NCI-H526 treated with DMSO at 0.1 percent for 48 hours (cell line): ENCODE measurements at places on chromosomes 6 and 20.

DNA sequence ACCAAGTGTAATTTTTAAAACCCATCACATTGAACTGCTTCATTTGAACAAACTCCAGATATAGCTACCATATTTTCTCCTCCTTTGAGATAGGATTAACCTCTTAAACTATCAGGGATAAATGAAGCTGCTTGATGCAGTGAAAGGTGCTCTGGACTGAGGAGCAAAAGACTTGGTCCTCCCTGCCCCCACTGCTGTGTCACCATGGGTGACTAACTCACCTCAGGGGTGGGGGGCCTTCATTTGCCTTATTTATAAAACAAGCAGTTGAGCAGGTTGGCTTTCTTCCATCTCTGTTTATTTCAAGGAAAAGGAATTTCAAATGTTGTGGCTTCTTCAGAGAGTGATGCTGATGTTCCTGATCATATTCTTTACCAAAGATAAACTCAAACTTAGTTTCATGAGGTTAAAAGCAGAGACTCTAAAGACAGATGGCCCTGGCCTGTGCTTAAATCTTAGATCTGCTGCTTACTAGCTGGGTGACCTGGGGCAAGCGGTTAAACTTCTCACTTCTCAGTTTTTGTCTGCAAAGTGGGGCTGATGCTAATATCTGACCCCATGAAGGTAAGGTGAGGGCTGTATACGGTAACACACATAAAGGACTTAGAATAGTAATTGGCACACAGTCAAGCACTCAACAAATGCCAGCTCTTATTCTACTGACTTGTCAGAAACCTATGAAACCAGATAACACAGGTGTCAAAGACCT is 50.5 kb downstream of the FHL5 start:
- DNase-seq, result no peak

GRCh38 chr20:47358672-47359529 is 2.4 kb upstream of the ZMYND8 start:
- DNase-seq, result peak; percentile 84

DNA sequence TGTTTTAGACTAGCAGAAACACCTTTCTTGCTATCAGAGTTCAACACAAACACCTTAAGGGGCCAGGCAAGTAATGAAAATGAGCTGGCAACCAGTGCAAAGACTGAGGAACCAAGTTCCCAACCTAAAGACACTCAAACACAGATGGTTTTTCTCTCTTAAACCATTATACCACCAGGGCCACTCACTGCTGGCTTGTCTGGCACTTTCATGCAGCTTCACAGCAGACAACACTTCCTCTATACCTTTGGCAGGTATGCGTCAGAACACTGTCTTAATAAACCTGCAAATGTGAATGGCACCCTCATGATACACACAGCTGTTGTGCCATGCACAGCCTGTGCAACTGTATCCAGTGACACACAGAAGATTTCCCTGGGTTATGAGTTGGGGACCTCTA is 41.6 kb downstream of the NFATC2 start:
- DNase-seq, result no peak

- no peak for DNase-seq
Observed at GRCh38 chr6:155041741-155042279, 46.7 kb downstream of the TIAM2 start.

DNA sequence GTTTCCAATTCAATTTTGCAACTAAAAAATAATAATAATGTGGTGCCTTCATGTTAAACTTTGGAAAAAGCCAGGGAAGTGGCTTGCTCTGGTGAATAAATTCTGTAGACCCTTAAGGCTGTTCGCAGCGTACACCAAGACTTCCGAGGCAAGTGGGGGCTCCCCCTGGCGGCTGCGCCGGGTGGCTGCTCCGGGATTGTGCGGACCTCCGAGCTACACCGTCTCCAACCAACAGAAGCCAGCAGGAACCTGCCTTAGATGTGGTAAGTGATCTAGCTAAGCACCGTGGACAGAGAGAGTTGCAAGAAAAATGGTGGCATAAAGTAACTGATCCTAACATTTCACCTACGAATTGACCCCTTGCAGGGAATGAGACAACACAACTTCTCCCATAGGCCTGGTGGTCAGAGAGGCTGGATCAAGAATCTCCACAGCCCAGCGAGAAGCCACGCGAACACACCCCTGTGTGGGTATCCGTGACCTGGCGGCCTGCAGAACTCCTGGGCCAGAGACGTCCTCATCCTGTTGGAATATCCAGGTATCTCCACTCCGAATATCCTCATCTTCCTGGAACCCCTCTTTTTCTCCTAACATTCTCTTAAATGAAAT is 69.6 kb downstream of the TBXT start:
- peak; percentile 1 for DNase-seq

GRCh38 chr6:7473805-7474719 is 67.4 kb upstream of the DSP start:
- DNase-seq, result no peak

GRCh38 chr20:8209061-8209460 is 77.0 kb downstream of the PLCB1 start:
- DNase-seq, result no peak

- DNase-seq, result no peak
Observed at GRCh38 chr6:42260972-42261371, 43.3 kb upstream of the MRPS10 start.

DNA sequence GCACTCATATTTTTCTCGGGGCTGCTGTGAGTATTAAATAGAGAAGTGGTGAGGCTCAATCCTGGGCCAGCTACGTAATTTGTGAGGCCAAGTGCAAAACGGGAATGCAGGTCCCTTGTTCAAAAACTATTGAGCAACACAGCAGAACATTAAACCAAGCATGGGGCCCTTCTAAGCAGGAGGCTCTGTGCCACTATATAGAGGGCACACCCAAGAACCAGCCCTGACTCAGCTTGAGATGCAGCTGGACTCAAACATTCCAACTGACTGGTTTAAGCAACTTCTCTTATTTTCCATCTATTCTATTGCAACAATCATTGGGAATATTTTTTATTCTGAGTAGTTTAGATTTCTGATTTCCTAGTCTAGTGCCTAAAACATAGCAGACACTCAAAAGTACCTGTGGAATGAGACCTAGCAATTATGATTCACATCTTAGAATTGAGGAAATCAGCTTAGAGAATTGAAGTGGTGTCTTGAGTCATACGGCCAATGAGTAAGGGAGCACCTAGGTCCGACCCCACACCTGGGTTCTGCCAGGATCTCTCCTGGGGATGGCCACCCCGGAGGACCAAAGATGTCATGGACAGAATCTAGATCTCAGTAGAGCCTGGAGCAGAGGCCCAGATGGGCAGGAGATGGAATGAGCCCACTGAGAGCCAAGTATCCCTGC is 1.3 kb downstream of the SIRPB2 start:
- no peak for DNase-seq

DNA sequence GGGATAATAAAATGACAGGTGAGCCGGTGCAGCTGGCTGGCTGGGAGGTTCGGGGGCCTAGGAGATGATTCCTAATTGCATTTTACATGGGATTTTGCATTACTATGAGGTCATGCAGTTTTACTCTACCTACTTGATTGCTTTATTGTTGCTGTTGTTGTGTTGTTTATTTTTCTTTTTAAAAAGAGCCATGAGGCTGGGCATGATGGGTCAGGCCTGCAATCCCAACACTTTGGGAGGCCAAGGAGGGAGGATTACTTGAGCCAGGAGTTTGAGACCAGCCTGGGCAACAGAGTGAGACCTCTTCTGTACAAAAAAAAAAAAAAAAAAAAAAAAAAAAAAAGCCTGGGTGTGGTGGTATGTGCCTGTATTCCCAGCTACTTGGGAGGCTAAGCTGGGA is 104.8 kb downstream of the GJA1 start:
- no peak for DNase-seq

DNA sequence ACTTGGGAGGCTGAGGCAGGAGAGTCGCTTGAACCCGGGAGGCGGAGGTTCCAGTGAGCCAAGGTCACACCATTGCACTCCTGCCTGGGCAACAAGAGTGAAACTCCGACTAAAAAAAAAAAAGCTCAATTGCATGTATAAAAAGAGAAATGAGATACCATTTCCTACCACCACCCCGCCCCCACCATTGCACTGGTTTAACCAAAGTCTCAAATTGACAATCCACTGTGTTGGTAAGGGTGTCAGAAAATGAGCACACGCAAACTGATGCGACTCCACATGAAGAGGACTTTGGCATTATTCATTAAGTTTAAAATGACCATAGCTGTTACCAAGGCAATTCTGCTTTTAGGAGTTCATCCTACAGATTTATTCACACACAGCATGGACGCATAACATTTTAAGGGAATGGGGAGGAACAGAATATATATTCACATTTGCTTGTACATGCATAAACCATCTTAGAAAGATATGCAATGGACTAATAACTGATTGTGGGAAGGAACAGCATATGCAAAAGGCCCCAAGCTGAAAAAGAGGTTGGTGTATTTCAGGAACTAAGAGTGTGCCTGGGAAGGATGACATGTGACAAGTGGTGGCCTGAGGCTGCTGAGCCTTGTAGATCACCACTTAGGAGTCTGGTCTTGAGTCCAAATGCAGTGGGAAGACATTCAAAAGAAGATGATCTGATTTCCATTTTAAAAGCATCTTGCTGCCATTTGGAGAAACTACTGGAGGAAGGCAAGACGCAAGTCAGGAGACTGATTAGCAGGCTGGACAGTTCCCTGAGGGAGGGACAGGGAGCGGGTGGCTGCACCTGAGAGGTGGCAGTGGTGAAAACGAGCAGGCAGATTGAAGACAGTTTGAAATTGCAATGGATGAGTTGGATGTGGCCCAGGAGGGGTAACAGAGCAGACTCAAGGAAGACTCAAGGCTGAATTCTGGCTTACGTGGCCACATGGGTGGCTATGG is 37.2 kb upstream of the PTPN1 start:
- no peak for DNase-seq

DNA sequence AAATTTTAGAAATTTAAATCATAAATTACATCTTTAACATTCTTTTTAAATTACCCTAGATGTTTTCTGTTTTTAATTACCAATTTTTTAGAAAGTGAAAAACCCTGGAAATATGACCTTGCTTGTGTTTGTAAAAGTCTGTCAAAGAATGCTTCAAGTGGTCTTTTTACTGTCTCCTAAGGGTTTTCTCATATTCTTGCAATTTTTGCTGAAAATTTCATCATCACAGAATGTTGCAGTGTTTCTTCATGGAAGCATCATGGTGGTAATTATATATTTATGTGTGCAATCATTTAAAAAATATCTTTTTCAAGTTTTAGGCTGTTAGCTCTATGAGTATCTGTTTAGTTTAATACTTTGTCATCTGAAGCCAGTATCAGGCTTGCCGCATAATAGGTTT is 178.2 kb downstream of the HDGFL1 start:
- no peak for DNase-seq

GRCh38 chr20:63611646-63612045 is 15.3 kb downstream of the GMEB2 start:
- DNase-seq, result no peak

DNA sequence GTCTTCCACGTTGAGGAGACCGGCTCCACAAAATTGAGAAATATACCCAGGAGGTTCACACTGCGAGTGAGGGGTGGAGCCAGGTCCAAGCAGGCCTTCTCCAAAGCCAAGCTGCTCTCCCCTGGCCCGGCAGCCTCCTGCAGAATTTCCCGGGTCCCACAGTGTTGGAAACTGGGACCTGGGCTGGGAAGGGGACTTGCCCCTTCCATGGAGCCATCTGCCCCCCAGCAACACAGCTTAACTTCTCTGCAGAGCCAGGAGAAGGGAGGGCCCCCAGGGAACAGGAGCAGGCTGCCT is 35.4 kb downstream of the MDFI start:
- no peak for DNase-seq

DNA sequence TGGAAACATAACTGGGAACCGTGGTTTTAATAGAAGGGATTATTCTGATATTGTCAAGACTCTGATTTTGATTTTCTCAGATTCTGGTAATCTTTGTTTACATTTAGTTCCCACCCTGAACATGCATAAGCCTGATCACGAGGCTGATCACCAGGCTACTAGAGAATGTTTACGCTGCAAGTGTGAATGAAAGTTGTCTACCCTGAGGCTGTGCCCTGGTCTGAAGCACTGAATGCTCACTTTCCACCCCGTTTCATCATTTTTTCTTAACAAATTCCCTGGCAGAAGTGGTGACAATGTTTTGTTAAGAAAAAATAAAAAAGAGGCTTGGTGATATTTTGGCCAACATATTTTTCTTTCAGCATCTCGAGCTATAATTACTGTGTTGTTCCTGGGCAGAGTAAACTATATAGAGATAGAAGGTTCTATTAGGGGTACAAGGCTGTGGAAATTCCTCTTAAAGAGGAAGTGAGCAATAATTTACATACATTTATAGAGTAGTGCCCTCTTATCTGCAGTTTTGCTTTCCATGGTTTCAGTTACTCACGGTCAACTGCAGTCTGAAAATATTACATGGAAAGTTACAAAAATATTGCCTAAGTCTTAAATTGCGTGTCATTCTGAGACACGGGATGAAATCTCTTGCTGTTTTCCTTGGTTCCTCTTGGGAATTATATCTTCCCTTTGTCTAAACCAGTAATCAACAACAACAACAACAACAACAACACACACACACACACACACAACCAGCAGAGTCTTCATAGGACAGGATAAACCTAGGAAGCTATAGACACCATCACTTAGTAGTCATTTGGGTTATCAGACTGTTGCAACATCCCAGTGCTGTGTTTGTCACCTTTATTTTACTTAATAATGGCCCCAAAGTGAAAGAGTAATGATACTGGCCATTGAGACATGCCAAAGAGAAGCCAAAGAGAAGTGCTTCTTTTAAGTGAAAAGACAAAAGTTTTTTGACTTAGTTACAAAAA is 566.6 kb upstream of the CITED2 start:
- no peak for DNase-seq

DNA sequence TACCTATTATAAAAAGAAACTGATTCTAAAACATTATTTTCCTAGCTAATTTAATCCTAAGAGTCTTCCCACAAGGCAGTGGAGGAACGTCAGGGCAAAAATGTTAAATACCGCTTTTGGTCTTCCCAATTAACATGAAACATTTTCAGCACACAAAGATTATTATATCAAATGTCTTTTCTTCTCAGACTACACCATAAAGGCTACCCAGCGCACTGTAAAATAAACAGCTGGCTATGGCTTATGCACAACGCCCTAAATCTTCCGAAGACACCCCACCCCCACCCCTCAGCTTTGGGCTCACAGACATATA is 1.0 kb downstream of the NUDT3 start:
- DNase-seq, result peak; percentile 73

DNA sequence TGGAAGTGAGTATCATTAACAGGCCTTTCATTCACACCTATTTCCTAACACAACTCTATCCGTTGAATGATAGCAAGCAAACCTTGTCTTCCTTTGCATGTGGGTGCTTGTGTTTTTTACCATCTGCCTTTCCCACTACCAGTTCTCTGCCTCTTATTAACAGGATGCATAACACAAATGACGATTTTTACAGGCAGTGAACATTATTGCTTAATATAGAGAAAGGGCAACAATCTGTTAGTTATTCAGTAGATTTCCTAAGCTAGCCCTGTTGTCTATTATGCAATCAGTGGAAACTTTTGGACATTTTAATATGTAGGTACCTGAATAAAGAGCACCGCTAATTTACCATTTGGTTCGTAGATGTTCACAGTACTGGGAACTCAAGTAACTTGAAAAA is 348.8 kb upstream of the PLCB4 start:
- DNase-seq, result no peak
